ENCODE measurements at places on chromosomes 4 and X. TPM values are rescaled to one million over a fixed set of nuclear protein-coding genes. Genes with fewer than 3 reads are reported as not detected.

DNA sequence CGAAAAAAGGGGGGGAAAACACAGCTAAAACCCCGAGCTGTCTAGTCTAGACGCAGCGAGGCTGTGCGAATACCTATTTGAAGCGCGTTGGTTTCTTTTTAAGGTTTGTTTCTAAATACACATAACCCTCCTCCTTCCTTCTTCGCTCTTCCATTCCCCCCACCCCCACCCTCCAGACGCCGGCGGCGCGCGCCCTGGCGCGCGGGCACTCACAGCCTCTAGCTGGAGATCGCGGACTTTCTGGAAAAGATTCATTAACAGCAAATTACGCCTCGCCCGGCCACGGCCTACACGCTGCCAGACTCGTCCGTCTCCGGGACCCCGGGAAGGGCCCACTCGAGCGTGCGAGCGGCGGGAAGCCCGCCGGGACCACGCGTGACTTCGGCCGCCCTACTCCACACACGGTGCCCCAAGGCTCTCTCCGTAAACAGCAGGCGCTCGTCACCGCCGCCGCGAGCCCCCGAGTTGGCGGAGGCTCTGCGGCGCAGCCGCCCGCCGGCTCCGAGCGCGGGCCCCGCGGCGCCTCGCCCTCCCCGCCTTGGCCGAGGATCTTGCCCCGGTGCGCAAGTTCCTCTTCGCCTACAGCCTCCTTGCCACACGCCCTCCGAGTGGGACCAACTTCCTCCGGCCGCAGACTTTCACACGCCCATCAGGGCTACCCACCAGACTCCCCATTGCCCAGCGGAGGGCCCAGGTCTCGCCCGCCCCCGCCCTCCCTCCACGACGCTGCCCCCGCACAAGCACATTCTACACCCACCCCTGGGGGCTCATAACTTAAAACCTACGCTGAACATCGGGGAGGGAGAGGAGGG is 2.0 kb downstream of the BCOR start:
- no peak for DNase-seq
- peak overlapping the region; percentile 87 for H3K27ac ChIP-seq
- H3K4me3 ChIP-seq: peak overlapping the region; percentile 72
- H3K4me1 ChIP-seq: peaks cover 100% of the 10 kb centered on the region

DNA sequence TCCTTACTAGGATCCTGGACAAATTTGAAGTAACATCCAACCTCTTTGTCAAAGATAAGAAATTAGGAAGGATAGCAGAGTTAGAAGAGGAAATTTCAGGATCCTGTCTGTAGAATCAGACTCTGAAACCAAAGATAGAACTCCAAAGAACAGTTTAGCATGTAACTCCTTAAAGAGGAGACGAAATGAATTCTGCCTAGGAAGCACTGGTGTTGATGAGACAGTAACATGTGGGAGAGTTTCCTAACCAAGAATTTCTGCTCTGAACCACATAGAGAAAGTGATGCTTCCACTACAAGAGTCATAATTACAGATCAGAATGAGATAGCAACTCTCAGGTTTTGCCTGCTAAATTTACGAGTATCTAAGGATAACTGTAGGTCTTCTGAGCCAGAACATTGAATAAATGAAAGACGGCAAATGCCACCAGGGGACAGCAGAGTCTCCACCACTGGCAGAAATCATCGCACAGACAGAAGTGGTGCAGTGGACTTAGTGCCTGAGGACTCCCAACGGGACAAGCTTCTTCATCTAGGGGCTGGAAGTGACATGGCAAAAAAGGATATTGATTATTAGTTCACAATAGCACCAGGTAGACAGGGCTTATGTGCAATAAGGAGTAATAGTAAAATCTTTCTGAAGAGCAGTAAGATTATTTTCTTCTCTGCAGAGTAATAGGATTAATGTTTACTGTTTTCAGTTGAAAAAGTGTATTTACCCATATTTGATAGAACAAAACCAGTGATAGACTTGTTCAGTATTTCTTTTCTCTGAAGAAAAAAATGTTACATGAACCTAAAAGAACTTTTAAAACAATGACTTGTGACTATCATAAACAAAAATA is 6.7 kb upstream of the PPID start:
- H3K4me1 ChIP-seq: peaks cover 10% of the 10 kb centered on the region
- no peaks in the 10 kb centered on the region for H3K27me3 ChIP-seq
- H3K36me3 ChIP-seq: no peaks in the 10 kb centered on the region
- no peak for DNase-seq

- no peak overlapping the region for H3K27ac ChIP-seq
- no peaks in the 10 kb centered on the region for H3K27me3 ChIP-seq
- no peak overlapping the region for H3K4me3 ChIP-seq
- H3K4me1 ChIP-seq: no peaks in the 10 kb centered on the region
Measured at GRCh38 chr4:109574931-109575804, 15.1 kb downstream of the MCUB start.

GRCh38 chr4:118790544-118790943 is 45.4 kb downstream of the SEC24D start:
- H3K4me3 ChIP-seq: no peak overlapping the region
- peaks cover 5% of the 10 kb centered on the region for H3K36me3 ChIP-seq
- peak overlapping the region; percentile 71 for H3K27ac ChIP-seq
- peaks cover 27% of the 10 kb centered on the region for H3K4me1 ChIP-seq

FRAS1 gene
- 5.4 TPM for total RNA-seq

HEPH gene
- total RNA-seq: 84.9 TPM

DNA sequence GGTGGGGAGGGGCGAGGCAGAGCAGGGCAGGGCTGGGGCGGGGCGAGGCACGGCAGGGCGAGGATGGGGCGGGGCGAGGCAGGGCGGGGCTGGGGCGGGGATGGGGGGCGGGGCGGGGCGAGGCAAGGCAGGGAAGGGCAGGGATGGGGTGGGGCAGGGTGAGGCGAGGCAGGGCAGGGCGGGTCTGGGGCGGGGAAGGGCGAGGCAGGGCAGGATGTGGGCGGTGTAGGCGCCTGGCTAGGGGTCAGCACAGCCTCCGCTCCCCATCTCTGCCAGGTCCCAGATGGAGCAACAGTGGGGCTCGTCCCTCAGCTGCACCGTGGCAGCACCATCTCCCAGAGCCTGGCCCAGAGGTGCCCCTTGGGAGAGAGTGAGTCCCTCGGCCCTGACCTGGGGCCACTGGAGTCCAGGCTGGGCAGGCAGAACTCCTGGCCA is 4.2 kb upstream of the SRPK3 start:
- no peaks in the 10 kb centered on the region for H3K36me3 ChIP-seq
- H3K27ac ChIP-seq: no peak overlapping the region
- H3K4me1 ChIP-seq: peaks cover 4% of the 10 kb centered on the region
- no peaks in the 10 kb centered on the region for H3K27me3 ChIP-seq
- H3K4me3 ChIP-seq: no peak overlapping the region

DNA sequence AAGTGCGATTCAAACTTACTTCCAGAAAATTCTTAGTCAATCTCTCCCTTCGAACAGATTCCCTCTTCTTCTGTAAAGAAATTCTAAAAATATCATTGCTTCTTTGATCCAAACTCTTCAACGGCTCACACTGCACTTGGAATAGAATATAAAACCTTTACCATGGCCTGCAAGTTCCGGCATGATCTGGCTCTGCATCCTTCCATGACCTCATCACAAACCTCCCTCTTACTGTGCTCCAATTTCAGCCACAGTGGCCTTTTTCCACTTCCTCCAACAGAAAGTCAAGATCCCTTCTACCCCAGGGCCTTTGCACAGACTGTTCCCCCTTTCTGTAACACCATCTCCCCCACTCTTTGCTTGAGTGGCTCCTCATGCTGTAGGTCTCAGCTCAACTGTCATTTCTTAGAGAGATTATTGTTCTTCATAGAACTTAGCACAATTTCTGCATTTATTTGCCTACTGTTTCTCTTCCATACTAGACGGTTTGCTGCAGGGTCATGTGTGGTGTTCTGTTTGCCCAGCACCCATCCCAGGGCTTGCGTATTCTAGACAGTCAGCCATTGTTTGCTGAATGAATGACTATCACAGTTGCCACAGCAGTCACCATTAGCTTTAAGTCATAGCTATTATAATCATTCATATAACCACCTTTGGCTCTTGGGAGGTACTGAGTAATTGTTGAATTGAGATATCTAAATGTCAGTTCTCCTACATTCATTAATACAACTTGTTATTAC is 1.9 kb upstream of the STOX2 start:
- no peaks in the 10 kb centered on the region for H3K36me3 ChIP-seq
- DNase-seq: no peak
- H3K27me3 ChIP-seq: no peaks in the 10 kb centered on the region
- no peak overlapping the region for H3K4me3 ChIP-seq
- H3K4me1 ChIP-seq: peaks cover 32% of the 10 kb centered on the region

- H3K27me3 ChIP-seq: no peaks in the 10 kb centered on the region
- no peak overlapping the region for H3K4me3 ChIP-seq
- no peak overlapping the region for H3K27ac ChIP-seq
- no peak for DNase-seq
Measured at GRCh38 chrX:47992095-47992380, 11.8 kb downstream of the ZNF182 start.

DNA sequence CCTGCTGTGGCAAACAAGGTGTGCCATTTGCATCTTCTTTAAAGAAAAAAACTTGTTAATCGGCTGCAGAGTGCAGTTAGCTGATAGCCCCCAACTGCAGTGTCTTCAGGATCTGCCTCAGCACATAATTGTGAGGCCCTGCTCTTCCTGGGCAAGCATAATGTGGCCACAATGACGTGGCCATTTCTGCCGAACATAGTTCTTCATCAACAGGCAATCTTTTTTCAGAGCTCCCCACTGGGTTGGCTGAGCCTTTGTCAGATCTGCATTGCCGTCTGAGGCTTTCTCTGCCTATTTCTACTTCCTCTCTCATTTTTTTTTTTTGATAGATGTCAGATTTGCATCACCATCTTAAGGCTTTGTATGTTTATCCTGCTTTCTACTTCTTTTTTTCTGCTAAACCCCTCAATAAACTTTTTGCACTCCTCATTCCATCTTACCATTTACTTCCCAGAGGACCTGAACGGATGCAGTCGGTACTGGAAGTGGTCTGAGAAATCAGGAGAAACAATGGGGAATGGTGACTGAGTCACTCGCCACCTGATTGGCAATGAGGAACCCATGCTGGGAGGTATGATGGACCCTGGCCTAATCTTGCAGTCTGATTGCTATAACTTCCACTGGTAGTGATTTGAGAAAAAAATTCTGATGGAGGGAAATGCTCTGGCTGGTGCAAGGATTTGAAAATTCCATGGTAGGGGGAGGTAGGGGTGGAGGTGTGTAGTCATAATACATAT is 21.2 kb upstream of the TAB3 start:
- no peaks in the 10 kb centered on the region for H3K36me3 ChIP-seq
- H3K4me3 ChIP-seq: no peak overlapping the region
- no peak for DNase-seq
- H3K4me1 ChIP-seq: no peaks in the 10 kb centered on the region
- no peaks in the 10 kb centered on the region for H3K27me3 ChIP-seq
- H3K27ac ChIP-seq: no peak overlapping the region

DNA sequence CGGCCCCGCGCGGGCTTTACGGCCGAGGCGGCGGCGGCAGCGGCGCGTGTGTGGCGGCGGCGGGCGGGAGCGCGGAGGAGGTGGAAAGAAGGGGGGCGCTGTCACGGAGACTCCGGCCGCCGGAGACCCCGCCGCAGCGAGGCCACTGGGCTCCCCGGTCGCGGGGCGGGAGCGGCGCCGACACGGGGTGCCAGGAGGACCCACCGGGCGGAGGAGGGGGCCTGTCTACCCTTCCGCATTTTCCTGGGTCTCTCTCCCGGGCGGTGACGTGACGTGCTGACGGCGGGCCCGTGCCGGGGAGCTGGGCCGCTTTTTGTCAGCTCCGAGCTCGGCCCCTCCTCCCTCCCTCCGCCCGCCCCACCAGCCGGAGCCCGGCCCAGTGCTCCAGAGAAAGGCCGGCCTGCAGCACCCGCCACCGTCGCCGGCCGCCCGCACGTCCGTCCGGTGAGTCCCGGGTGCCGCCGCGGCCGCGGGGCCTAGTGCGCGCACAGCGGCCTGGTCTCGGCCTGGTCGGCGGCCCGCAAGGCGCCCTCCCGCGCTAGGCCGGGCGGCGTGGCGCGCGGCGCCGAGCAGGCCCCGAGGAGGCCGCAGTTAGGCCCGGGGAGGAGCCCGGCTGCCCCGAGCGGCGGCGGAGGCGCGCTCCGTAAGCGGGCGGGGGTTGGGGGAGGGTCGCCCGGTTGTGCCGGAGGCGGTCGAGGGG is at the start of gene ZFX:
TSS of gene ZFX (plus strand) at position 379 of the 700 bp plus-strand sequence. CDS start 23,014 bp downstream, outside the sequence.
- no peak for DNase-seq
- H3K27me3 ChIP-seq: no peaks in the 10 kb centered on the region
- peaks cover 60% of the 10 kb centered on the region for H3K4me1 ChIP-seq

NXF3 gene
- 0.11 TPM for total RNA-seq

GRCh38 chrX:118156953-118157608 is 40.5 kb upstream of the KLHL13 start:
- no peaks in the 10 kb centered on the region for H3K27me3 ChIP-seq
- H3K27ac ChIP-seq: no peak overlapping the region
- H3K4me3 ChIP-seq: no peak overlapping the region
- DNase-seq: no peak
- H3K36me3 ChIP-seq: no peaks in the 10 kb centered on the region

LNX1 gene
- total RNA-seq: 9.0 TPM

- H3K4me3 ChIP-seq: no peak overlapping the region
- no peaks in the 10 kb centered on the region for H3K4me1 ChIP-seq
- no peaks in the 10 kb centered on the region for H3K27me3 ChIP-seq
- no peak for DNase-seq
- no peaks in the 10 kb centered on the region for H3K36me3 ChIP-seq
- H3K27ac ChIP-seq: no peak overlapping the region
Measured at GRCh38 chrX:47501226-47502074, 18.4 kb upstream of the ZNF41 start.

DNA sequence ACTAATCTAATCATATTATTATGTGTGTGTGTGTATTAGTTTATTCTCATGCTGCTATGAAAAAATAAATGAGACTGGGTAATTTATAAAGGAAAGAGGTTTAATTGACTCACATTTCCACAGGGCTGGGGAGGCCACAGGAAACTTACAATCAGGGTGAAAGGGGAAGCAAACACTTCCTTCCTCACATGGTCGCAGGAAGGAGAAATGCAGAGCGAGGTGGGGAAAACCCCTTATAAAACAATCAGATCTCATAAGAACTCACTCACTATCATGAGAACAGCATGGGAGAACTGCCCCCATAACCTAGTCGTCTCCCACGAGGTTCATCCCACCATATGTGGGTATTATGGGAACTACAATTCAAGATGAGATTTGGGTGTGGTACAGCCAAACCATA is 190.9 kb upstream of the TAPT1 start:
- no peaks in the 10 kb centered on the region for H3K27me3 ChIP-seq
- H3K36me3 ChIP-seq: no peaks in the 10 kb centered on the region
- H3K27ac ChIP-seq: no peak overlapping the region
- H3K4me3 ChIP-seq: no peak overlapping the region

- H3K4me1 ChIP-seq: no peaks in the 10 kb centered on the region
- H3K36me3 ChIP-seq: no peaks in the 10 kb centered on the region
- no peak overlapping the region for H3K4me3 ChIP-seq
Measured at GRCh38 chr4:156538210-156538609, 433.4 kb downstream of the PDGFC start.
